Osteoblast (primary cell): ENCODE measurements at places on chromosomes 4 and X. TPM values are rescaled to one million over a fixed set of nuclear protein-coding genes. Genes with fewer than 3 reads are reported as not detected.

The ZCCHC18 gene
- total RNA-seq: 0.29 and 1.1 TPM in 2 replicates

The RBM46 gene
- total RNA-seq: not detected in 2 replicates

The TBC1D19 gene
- 49.2 and 56.1 TPM in 2 replicates for total RNA-seq

The COL4A6 gene
- total RNA-seq: not detected in 2 replicates

The S100P gene
- 0.29 and 0.36 TPM in 2 replicates for total RNA-seq

The FRMPD4 gene
- 1.2 and 1.8 TPM in 2 replicates for total RNA-seq

The VSIG4 gene
- 0.72 TPM in 1 of 2 replicates, not detected in the other for total RNA-seq

The ASB9 gene
- not detected in 2 replicates for total RNA-seq

The GABRE gene
- total RNA-seq: 32.1 and 33.3 TPM in 2 replicates

The LAMP2 gene
- total RNA-seq: 237 and 294 TPM in 2 replicates

The MAGED4B gene
- total RNA-seq: 24.6 and 29.8 TPM in 2 replicates

The CYTL1 gene
- 0.36 and 15.3 TPM in 2 replicates for total RNA-seq

The BEX2 gene
- 2.4 and 4.3 TPM in 2 replicates for total RNA-seq

The COL4A5 gene
- under 0.01 and 0.36 TPM in 2 replicates for total RNA-seq

The ZNF711 gene
- 1.4 and 1.5 TPM in 2 replicates for total RNA-seq

The ZAR1 gene
- total RNA-seq: not detected in 2 replicates

The RGN gene
- 2.5 and 4.4 TPM in 2 replicates for total RNA-seq

The TAF7L gene
- total RNA-seq: 0.29 and 0.36 TPM in 2 replicates

The GPR173 gene
- 1.8 and 2.2 TPM in 2 replicates for total RNA-seq

The PRR27 gene
- not detected in 2 replicates for total RNA-seq

The C4orf51 gene
- total RNA-seq: not detected in 2 replicates

The TCEAL1 gene
- total RNA-seq: 33.0 and 38.7 TPM in 2 replicates

The NSUN7 gene
- total RNA-seq: under 0.01 and 0.29 TPM in 2 replicates

The DNAAF6 gene
- total RNA-seq: not detected in 2 replicates

The FAM149A gene
- 3.3 and 12.7 TPM in 2 replicates for total RNA-seq

The EDA gene
- under 0.01 and 0.59 TPM in 2 replicates for total RNA-seq

The CPLX1 gene
- total RNA-seq: not detected in 2 replicates
